NCI-H1417 (cell line): ENCODE measurements at places on chromosomes 4 and X.

- no peak for DNase-seq
Measured at GRCh38 chr4:14083150-14083549, 455.6 kb upstream of the BOD1L1 start.

DNA sequence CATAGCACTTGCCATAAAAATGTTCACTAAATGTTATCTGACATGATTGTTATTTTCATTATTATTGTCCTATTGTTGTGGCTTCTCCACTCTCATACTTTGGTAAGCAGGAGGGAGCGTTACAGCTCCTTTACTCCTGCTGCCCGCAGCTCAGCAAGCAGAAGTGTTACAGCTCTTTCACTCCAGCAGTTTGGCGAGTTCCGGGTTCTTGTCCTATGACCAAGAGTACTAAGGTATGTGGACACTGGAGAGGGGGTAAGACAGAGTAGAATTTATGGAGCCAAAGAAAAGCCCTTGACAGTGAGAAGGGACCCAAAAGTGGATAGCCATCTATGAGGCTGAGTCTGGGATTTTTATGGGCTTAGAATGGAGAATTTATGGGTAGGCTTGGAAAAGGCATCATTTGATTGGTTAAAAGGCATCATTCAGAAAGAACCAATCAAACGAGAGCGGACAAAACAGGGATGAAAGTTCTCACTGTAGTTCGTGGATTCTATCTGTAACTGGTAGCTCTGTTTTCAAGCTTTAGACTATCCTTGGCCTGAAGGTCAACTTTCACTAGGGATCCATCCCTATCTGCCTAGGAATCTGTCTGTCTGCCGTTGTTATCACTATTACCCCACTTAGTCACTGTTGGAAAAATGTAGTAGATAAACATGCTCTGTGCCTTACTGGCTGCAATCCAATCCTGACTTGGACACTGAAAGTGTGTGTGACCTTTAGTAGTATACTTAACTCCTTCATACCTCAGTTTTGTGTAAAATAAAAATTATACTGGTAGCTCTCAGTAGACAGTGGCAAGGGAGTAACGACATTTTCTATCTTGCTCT, 545.6 kb upstream of the LCORL start:
- no peak for DNase-seq

- no peak for DNase-seq
Measured at GRCh38 chr4:35246493-35246892, 997.8 kb downstream of the ARAP2 start.

- peak; percentile 23 for DNase-seq
Measured at GRCh38 chr4:86959588-86960500, 25.0 kb downstream of the AFF1 start.

- DNase-seq, result peak; percentile 72
Measured at GRCh38 chr4:21768349-21769310, 179.9 kb downstream of the KCNIP4 start.

- DNase-seq, result no peak
Measured at GRCh38 chr4:182920676-182921075, 3.5 kb upstream of the DCTD start.

GRCh38 chrX:134186362-134187121, 50.4 kb upstream of the CCDC160 start:
- no peak for DNase-seq

DNA sequence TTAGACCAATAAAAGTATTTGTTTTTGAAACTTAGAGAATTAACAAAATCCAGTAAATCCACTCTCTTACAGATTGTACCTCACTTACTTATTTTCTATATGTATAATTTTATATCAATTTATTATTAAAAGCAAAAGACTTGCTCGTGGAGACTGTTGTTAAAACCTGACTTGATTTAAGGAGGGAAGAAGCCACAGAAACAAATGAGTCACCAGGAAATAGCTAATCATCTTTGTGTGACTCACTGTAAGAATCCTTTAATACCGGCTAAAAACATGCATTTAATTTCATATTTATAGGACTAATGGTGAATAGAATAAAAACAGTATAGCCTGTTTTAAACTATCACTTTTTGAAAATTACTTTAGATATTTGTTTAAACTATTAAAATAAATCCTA, 29.9 kb upstream of the UBE2NL start:
- DNase-seq, result no peak

- DNase-seq, result no peak
Measured at GRCh38 chr4:152278172-152278504, 257.8 kb downstream of the FBXW7 start.

- DNase-seq, result no peak
Measured at GRCh38 chrX:47221756-47222155, 3.3 kb downstream of the CDK16 start.

- DNase-seq, result no peak
Measured at GRCh38 chr4:39456946-39457763, 1.6 kb downstream of the RPL9 start.

DNA sequence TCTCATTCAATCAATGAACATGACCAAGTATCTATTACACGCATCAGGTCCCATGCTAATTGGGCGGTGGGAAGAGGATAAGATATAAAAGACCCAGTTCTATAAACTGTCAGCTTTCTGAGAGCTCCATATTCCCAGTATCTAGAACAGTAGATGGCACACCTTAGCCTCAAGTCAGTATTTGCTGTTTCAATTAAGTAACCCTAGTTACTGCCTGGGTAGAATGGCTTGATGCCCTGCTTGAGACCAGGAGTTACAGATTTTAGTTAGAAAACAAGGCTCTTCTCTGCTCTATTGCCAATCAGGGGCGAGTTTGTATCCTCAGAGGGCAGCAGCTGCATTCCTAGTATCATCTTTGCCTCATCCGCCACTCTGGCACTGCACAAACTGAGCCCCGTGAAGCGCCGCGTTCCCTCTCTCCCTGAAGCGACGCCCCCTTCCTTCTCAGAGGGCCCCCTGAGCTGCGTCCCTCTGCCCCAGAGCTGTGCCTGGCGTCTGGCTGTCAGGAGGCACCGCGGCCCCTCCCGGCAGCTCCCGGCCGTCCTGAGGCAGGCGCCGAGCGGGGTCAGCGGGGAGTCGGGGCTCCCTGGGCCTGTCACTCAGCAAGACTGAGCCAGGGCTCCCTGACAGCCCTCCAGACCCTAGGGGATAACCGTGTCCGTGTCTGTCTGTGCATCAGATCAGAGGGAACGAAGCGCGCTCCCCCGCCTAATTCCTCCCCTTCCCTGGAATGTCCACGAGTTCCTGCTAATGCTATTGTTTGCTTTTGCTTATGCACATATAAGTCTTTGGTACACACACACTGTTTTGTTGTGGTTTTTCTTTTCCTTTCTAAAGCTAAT, 212.4 kb upstream of the TTC29 start:
- peak; percentile 63 for DNase-seq

- DNase-seq, result no peak
Measured at GRCh38 chr4:116839826-116840225, 245.6 kb downstream of the TRAM1L1 start.

GRCh38 chrX:22666441-22666840, 333.3 kb upstream of the DDX53 start:
- no peak for DNase-seq

- no peak for DNase-seq
Measured at GRCh38 chrX:51272638-51273037, 60.0 kb upstream of the NUDT10 start.

DNA sequence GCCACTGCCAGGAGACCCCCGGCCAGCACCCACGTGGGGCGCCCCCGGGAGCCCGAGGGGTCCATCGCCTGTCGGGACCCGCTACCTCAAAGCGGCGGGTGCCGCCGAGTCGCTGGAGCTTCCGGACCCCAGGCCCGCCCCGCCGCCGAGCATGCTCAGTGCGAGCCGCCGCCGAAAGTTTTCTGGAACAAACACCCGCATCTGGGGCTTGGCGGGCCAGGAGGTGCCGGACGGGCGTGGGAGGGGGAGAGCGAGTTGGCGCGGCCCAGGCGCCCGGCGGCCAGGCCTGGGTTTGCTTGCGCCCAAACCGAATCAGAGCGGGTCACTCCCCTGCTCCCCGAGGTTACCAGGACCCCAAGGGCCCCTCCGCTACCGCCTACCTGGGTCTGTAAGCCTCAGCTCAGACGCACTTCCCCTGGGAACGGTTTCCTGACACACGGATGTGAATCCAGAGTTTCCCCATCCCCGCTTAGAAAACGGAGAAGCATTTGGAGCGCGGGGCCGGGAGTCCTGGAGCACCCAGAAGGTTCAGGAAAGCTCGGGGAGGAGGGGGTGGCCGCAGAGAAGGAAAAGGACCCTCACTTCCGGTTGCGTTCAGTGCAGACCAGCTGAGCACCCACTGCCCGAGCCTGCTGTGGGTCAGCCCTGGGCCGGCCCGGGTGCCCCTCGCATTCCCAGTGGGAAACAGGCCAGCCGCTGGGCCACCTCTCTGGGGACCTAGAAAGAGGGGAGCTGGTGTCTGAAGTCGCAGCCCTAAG, at the start of gene EVC2:
EVC2 (minus strand) TSS at position 111 of the 758 bp plus-strand sequence; CDS start at position 65, 46 bp downstream.
- no peak for DNase-seq

DNA sequence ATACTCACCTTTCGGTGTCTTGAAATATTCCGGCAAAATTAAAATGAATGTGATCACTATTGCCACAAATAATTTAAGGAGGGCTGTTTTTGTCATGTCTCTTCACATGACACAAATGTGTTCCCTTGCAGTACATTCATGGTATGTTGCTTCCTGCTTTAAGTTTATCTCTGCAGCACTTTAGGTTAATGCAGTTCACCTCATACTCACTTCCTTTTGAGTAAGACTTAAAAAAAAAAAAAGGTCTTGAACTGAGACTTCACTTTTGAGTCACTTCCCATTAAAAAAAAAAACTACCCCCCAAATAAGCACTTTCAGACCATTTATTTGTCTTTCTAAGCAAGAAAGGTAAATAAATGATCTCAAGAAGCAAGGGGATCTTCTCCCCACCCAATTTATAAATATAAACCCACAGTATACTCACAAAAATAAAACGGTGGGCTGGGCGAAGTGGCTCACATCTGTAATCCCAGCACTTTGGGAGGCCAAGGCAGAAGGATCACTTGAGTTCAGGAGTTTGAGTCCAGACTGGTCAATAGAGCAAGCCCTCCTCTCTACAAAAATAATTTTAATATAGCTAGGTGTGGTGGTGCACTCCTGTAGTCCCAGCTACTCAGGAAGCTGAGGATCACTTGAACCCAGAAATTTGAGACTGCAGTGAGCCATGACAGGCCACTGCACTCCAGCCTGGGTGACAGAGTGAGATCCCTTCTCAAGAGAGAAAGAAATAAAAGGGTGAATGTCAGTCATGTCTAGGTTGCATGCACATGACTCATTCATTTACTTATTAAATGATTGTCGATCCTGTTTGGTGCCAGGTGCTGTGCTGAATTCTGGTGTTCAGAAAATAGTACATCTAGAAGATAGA, at the start of gene TMEM156:
TMEM156 (minus strand) TSS at position 192 of the 868 bp plus-strand sequence; CDS start at position 96, 96 bp downstream.
- DNase-seq, result no peak

DNA sequence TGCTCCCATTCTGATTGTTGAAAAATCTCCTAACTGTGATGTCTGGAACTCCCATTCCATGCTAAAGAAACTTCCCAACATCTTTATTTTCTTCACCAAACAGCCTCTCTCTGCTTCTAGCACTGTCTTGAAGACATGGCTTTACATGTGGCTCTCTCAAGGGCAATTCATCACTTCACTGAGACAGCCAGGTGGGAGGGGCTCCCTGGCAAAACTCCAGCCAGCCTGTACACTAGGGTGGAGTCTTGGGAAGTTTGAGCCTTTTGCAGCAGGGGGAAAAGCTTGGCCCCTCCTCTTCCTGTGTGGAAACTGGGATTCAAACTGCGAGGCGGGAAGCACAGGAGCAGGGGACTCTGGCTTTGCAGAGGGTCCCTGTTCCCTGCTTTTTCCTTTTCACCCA, 130.5 kb upstream of the TTC29 start:
- peak; percentile 12 for DNase-seq

DNA sequence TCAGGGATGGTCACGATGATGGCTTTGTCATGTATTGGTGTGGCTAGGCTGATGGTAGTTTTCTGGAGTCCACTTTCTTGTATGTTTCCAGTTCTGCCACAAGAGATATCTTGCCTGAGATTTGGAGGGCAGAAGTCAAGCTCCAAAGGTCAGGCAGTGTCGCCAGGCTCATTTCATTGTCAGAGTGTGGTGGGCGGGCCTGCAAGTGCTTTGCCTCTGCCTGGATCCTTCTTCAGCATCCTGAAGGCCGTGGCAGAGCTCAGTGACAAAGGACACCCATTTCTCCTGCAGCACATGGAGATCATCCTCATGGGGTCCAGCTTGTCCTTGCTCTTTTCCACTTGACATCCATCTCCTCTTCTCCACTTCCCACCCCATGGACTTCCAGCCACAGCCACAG, 139.7 kb downstream of the SMIM20 start:
- DNase-seq, result no peak

DNA sequence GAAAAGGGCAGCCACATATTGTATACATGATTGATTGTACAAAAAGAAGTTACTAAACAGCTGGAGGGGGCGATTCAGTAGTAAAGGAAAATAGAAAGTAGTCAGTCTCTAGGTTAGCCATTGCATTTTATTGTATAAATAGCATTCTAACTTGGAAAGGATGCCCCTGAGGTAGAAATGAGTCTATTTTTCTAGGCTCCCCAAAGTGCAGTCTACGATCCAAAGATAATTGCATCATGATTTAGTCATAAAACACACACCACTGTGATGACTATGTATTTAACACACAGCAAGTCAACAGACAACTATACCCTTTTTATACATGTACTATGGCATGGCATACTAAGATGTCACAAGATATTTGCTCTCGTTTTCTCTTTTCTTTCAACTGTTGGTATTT, 204.9 kb downstream of the APBB2 start:
- DNase-seq, result no peak

GRCh38 chr4:83920375-83920774, 384.5 kb downstream of the GPAT3 start:
- no peak for DNase-seq

DNA sequence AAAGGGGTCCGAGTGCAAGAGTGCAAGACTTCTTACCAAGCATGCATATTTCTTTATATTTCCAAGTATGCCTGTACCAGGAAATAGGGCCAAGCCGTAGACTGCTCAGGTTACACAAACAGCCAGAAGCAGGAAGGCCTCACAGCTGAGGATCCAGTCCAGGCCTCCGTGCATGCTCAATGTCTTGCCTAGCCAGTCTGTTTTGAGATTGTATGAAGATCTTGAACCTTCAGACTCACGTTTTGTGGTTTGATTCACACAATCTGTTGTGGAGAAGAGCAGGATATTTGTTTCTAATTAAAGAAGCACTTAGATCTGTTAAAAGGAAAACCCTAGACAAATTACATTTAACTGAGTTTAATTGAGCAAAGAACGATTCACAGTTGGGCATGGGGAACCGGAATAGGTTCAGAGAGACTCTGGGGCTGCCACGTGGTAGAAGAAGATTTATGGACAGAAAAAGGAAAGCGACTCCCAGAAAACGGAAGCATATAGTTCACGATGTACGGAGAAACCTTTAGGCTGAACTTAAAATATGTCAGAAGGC, 1.2 kb downstream of the MGST2 start:
- DNase-seq, result peak; percentile 56

- DNase-seq, result peak; percentile 17
Measured at GRCh38 chrX:48648336-48648751, 35.3 kb upstream of the WAS start.

DNA sequence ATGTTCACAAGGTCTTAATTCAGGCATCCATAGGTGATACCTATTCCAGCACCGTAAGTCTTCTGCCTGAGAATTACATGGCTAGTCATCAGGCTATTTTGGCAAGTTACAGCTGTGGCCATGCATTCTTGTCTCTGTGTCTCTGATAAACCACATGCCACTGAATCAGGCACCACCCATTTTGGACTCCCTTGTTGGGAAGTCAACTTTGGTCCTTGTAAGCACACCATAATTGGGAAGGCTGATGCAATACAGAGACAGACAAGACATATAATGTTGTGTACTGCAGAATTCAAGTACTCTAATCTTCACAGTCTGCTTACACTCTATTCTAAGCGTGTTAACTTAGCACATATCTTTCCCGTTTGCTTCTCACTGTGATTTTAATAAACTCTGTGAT, 483.7 kb upstream of the FTHL17 start:
- no peak for DNase-seq
